ENCODE measurements at places on chromosomes 11 and 22.

DNA sequence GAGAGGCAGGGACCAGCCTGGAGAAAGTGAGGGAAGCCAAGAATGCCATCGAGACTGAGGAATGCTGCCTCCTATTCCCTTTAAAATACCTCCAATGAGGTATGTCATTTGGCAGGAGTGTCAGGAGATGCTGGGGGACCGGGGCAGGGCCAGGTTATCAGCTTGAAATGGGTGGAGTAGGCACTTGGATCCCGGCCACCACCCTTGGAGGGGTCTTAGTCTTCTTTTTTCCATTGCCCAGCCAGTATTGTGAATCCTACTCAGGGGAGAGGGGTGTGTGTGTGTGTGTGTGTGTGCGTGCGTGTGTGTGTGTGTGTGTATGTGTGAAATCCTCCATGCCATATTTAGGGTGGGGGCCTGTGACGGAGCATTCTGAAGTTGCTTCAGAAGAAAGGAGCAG, 116.2 kb downstream of the ZBTB16 start:
- no peak for DNase-seq

- DNase-seq = no peak
These were observed 23.0 kb upstream of the ZDHHC13 start for GRCh38 chr11:19093976-19094375.

- no peak for DNase-seq
These were observed 471 bp downstream of the RNF185 start for GRCh38 chr22:31160328-31160978.

GRCh38 chr22:22552630-22553029, 6.4 kb downstream of the PRAME start:
- no peak for DNase-seq

GRCh38 chr11:64767344-64768299, 7.8 kb upstream of the PYGM start:
- DNase-seq = no peak

- no peak for DNase-seq
These were observed 18.5 kb upstream of the SPON1 start for GRCh38 chr11:13944016-13944415.

DNA sequence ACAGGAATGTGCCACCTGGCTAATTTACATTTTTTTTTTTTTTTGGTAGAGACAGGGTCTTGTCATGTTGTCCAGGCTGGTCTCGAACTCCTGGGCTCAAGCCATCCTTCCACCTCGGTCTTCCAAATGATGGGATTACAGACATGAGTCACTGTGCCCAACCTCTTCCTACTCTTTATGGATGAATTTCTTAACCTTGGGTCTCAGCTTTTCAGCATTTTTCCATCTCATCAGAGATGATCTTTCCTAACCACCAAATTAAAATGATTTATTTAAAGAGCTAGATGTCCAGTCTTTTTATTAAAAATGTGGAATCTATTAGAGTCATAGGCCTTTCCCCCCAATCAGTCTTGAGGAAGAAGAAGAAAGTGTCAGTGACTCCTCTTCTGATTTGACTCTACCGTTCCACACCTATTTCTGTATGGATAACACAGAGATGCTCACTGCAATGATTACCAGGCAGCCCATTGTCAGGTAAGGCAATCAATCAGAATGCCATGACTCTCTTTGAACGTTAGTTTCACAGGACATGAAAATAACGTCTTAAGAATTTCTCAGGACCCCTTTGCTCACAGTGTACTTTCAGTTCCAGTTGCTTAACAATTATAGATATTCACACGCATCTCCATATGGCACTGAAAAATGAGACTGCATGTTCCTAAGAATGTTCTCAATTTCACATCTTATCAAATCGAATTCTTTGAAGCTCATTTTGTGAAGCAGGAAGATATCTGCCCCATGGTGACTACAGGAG, 51.0 kb downstream of the MIAT start:
- no peak for DNase-seq

GRCh38 chr22:38030311-38031133, 26.7 kb upstream of the PICK1 start:
- DNase-seq = no peak

DNA sequence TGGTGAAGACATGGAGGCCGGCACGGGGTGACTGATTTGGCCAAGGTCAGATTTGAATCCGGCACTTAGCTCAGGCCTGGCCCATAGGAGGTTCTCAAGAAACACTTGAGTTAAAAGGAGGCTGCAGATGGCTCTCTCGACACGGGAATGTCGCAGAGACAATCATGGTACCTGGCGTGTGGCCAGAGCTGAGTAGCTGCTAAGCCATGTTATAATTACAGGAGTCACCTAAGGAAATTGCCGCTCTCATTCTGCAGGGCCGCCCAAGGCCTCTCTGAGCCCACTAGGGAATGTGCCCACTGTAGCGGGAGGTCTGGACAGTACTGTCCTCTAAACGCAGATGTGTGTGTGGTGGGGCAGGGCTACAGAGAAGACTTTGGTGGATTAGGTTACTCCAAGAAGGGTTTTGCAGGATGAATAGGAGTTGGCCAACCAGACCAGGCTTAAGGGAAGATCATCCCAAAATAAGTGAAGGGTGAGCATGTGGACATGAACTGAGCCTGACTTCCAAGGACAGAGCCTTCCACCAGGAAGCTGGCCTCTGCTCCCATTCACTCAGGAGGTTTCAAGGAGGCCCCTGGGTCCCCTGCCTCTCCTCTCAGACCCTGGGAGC, 19.3 kb upstream of the PRR5 start:
- no peak for DNase-seq

- DNase-seq = no peak
These were observed 36.3 kb upstream of the CFAP300 start for GRCh38 chr11:102010776-102011494.

DNA sequence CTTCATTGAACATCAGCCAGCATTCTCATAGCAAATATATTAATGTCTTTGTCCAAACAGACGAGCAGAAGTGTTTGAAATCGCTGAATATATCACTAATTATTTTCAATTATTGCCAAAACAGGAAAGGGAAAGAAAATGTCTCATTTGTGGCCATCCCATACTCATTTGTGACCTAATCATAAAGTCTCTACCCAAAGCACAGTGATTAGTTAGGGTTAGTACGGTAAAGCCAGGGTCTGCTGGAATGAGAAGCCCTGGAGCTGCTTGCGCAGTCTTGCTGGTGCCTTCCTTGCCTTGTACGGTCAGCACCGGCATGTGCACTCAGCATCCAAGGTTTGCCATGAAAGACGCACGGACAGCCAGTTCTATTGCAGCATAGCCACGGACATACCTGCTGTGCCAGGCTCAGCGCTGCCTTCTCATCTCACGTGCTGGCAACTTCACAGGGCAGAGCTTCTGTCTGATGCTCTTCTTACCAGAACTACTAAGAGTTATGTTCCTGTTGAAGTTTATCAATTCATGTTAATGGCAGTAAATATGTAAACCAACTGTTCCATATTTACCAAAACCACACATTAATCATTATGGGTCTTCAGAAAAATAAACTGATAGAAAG, 74.7 kb upstream of the POU2AF2 start:
- no peak for DNase-seq

- DNase-seq = no peak
These were observed 21.2 kb downstream of the ARRB1 start for GRCh38 chr11:75330291-75330690.

- no peak for DNase-seq
These were observed 6.2 kb upstream of the YPEL1 start for GRCh38 chr22:21741790-21742189.

DNA sequence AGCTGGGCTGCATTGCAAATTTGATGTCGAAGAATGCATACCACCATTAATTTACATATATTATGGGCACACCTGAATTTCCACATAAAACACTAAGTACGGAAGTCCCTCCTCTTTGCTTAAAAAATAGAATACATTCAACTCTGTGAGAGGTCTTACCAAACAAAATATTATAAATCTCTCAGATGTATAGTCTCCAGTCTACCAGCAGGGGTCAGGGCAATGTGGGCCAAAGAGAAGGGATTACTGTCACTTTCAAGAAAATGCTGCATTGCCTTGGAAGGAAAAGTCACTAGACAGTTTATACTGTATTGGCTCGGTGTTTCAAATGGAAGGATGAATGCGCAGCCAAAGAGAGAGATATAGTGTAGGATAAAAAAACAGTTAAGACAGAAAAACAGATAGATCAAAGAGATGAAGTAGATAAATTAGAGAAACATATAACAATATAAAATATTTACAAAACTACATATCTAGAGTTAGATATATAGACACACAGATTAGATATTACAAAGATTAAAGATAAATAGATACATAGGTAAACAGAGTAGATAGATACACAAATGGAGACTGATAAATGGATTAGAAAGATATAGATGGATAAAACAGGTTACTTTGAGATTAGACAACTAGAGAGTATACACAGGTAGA, 20.9 kb downstream of the SERGEF start:
- no peak for DNase-seq

DNA sequence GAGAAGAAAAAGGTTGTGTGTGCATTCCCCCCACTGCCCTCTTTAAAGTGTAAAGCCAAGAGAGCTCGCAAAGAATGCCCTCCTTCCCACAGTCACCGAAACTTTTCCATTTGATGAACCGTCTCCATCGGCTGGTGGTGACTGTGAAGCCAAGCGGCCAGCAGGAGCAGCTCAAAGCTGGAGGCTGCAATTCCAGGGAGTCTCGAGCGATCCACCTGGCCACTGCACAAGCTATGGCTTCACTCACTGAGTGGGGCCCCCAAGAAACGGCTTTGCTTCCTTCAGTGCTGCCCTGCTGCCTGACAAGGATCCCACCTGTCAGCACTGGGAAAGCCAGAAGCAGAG, 117.7 kb downstream of the ABTB2 start:
- DNase-seq = no peak

- DNase-seq = no peak
These were observed 31.5 kb upstream of the RAB38 start for GRCh38 chr11:88206751-88207150.

GRCh38 chr11:64060861-64061444, 25.2 kb downstream of the FLRT1 start:
- no peak for DNase-seq

DNA sequence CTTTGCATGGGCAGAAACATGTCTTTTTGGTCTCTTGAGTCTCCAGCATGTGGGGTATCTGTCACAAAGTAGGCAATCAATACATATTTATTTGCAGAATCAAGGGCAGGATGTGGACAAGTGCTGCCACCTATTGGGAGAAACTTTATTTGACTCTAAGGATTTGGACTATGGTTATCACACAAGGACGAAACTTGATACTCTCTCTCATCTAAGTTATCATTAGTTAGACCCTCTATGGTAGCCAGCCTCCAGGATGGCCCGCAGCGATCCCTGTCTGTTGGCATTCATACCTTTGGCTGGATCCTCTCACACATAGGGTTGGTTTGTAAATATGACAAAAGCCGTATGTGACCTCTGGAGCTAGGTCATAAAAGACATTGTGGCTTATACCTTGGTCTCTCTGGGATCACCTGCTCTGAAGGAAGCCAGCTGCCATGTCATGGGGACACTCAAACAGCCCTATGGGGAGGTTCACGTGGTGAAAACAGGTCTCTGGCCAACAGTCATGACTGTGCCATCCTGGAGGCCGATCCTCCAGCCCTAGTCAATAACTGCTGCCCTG, 1.1 kb upstream of the FBXO7 start:
- DNase-seq = peak; percentile 84

DNA sequence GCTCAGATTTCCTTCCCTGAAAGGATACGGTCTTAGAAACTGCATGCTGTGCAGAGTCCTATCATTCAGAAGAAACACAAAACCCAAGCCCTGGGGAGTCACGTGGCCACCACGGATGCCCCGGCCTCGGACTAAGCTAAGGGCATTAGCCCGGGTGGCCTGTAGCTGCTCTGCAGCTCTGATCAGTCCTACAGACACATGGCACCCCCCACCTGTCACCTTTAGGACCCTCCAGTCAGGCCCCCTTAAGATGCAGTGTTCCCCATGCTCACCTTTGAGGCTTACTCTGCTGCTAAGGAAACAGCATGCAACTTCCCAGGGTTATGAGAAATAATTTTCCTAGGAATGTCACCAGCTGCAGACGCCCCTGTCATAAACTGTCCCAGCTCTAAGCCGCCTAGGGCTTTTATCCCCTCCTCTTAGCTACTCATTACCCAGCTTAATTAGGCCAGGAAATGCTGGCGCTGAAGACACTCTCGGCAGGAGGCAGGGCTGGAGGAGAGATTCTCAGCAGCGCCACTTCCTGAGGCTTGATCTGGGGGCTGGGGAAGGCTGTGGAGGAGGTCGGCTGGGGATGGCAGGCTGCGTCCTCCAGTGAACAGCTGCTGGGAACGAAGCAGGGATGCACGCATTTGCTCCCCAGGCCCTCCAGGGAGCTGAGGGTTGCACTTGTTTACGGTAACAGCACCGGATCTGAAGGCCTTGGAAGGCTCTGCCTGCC, 47.2 kb upstream of the ADA2 start:
- no peak for DNase-seq

- no peak for DNase-seq
These were observed 84.4 kb upstream of the SLC5A12 start for GRCh38 chr11:26806219-26806618.

GRCh38 chr22:28900379-28900925, 17.1 kb downstream of the ZNRF3 start:
- DNase-seq = no peak

DNA sequence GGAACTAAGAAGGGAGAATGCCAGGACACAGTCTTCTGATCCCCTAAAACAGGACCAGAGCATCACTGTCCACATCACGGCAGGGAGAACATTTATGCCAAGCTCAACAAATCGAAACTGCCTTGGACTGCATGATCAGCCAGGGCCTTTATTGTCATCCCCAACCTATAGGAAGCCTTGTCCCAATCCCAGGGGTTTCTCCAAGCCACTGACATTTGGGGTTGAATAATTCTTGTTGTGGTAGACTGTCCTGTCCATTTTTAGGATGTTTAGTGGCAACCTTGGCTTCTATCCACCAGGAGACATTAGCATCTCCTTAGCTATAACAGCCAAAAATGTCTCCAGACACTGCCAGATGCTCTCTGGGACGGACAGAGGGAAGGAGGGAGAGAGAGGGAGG, 37.1 kb downstream of the RPL27A start:
- no peak for DNase-seq

DNA sequence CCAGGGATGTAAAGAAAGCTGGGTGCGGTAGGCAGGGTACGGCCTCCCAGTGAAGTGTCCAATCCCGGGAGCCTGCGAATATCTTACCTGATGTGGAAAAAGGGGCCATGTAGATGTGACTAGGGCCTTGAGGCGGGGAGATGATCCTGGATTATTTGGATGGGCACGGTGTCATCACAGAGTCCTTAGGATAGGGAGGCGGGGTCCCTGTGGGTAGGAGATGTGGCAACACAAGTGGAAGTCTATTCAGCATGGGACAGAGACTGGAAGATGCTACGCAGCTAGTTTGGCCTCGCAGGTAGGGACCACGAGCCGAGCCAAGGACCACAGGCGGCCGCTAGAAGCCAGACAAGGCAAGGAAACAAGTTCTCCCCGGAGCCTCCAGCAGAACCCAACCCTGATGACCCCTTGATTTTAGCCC, 46.4 kb upstream of the SHANK2 start:
- DNase-seq = peak; percentile 86

- no peak for DNase-seq
These were observed 11.3 kb downstream of the PRAME start for GRCh38 chr22:22547692-22548300.

GRCh38 chr11:78927511-78927910, 352.8 kb upstream of the NARS2 start:
- DNase-seq = no peak

Measured in esophagus muscularis mucosa (tissue), 4 donors.